Stimulated activated CD4-positive, alpha-beta T cell treated with anti-CD3 and anti-CD28 coated beads, Interleukin-4, amount 100 ng/mL, for 4 hours (primary cell): ENCODE measurements at places on chromosomes 1 and 21.

GRCh38 chr1:107831921-107832320, 133.1 kb downstream of the VAV3 start:
- DNase-seq = no peak

DNA sequence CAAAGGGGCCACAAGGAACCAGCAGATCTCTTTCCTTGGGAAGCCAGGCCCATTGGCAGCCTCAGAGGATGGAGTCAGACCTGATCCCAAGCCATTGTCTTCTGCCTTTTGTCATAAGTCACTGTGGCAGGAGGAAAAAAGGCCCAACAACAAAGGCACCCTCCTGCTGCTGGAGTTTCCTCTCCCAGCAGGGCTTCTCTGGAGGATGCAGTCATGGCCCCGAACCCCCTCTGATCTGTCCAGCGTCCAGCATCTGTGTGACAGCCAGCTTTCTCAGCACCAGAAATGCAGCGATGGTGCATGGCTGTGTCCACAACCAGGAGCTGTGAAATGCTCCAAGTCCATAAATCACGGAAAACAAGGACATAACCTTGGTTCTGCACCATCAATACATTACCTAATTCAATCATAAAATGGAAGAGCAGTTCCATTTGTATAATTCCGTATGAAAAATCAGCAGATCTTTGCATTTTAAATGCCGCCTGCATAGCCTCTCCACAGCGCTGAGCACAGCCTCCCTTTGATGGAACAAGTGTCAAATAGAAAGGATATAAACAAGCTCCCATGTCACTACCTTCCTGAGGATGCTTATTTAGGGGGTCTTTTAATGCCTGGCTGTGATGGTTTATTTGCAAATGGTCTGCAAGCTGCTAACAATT, 30.6 kb downstream of the AJAP1 start:
- no peak for DNase-seq

- no peak for DNase-seq
Measured at GRCh38 chr1:227120826-227121225, 180.7 kb downstream of the COQ8A start.

- DNase-seq = no peak
Measured at GRCh38 chr1:209368864-209369598, 214.5 kb upstream of the CAMK1G start.

- peak; percentile 11 for DNase-seq
Measured at GRCh38 chr1:54404939-54405897, 976 bp downstream of the SSBP3 start.
